ENCODE measurements at places on chromosomes 1 and 21.

DNA sequence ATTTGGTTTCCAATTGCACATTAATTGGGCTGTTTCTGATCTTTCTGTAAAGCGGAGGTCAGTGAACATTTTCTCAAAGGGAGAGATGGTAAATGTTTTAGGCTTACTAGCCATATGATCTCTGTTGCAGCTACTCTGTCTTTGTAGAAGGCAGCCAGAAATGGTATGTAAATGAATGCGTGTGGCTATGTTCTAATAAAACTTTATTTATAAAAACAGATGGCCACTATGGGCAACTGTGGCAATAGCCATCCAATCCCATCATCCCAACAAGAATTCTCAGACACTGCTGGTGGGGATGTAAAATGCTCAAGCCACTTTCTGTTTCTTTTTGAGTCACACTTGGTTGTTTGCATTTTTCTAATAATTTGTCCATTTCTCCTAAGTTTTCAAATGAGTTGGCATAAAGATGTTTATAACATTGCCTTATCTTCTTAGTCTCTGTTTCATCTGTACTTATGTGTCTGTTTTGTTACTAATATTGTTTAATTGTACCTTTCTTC, 448.8 kb upstream of the VAMP3 start:
- peak; percentile 35 for DNase-seq

DNA sequence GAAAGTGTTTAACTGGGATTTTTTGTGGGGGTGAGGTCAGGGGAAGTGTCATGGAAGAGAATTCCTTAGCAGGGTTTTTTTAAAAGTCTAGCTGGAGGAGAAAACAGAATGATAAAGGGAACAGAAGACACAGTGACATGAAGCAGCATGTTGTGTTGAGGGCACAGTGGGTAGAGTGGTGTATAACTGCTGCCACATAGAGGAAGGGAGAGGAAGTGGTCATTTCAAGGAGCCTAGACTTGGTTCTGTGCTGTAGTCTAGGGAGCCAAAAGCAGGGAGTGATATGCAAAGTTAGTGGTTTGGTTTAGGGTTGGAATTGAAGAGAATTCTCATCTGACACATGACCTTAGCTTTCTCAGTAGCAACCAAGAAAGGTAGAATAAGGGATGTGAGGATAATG, 10.2 kb downstream of the EEIG2 start:
- DNase-seq: peak; percentile 46

- DNase-seq: no peak
Measured at GRCh38 chr1:157562515-157562914, 10.2 kb upstream of the FCRL5 start.

GRCh38 chr1:177569476-177569875, 398.7 kb downstream of the BRINP2 start:
- DNase-seq: peak; percentile 2

DNA sequence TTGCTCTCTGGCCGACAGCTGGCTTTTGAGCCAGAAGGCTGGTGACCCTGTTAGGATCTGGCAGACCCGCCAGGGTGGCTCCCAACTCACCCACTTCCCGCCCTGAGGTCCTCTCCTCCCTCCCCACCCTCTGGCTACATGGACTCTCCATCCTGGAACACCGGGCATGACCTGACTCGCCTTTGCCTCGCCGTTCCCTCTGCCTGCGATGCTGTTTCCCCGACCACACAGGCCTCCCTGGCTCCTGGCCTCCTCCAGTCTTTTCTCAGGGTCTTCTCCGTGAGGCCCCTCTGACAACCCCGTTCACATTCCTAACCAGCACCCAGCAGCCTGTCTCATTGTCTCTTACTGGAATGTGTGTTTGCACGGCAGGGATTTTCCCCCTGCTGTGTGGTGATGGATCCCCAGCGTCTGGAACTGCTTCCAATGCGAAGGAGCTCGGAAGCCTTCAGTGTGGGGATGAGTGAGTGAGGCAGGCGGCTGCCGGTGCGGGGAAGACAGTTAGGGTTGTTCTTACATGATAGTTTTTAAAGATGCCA, 46.0 kb upstream of the POFUT2 start:
- peak; percentile 51 for DNase-seq

DNA sequence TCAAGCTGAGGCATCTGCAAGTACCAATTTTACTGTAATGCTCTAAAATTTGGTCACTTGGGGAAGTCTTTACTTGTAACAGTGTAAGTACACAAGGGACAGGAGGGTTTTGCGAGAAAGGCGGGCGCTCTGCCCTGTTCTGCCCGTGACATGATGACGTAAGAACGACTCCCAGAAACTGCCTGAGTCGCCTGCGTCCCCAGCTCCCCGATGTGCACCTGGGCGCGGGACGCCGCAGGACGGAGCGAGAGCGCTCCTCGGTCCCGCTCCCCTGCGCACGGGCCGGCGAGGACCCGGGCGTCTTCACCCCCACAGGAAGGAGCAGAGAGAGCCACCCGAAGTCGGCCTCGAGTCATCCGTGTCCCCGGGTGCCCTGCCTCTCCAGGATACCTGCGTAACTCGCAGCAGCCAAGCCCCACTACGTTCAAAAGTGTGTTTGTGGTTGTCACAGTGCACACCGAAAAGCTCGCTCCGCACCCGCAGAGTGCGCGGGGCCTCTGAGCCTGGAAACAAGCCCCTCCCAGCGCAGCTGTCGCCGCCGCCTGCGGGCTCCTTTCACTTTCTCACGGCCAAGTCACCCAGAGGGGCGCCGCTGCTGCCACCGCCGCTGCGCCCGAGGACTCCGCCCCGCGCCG, 3.3 kb upstream of the ZBTB18 start:
- DNase-seq: no peak

GRCh38 chr1:21913258-21913657, 23.9 kb downstream of the HSPG2 start:
- no peak for DNase-seq

DNA sequence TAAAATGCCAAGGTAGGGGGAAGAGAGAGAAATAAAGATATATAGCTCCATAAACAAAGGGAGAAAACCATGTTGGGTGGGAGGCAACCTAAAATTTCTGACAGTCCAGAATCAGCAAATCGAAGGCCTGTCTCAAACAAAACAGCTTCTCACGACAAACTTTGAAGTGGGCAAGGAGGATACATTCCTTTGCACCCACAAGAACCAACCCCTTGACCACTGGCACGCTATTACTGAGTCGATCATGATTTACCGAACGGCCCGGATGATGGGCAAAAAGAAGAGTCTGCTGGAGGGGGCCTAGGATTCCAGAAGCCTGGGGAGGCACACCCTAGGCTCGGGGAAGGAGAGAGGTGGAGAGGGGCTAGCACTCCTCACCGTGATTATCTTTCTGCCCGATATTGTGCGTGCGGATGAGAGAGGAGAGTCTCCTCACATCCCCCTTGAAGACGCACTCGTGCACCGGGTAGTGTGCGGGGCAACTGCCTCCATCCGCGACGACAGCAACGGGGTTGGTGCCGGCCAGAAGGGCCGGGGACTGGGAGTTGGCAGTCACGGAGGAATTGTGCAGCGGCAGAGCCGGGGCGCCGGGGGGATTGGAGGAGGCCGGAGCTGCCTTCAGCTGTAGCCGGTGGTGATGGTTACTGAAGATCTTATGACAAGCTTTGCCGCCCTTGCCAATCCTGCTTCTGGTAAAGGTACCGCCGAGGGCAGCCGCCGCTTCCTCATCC, 756 bp downstream of the ANKRD13C start:
- DNase-seq: peak; percentile 71

GRCh38 chr1:203046984-203047630, 20.8 kb downstream of the PPFIA4 start:
- peak; percentile 85 for DNase-seq

GRCh38 chr1:203299169-203299568, 6.2 kb upstream of the BTG2 start:
- DNase-seq: no peak

GRCh38 chr1:220426989-220427388, 100.9 kb upstream of the MARK1 start:
- no peak for DNase-seq

DNA sequence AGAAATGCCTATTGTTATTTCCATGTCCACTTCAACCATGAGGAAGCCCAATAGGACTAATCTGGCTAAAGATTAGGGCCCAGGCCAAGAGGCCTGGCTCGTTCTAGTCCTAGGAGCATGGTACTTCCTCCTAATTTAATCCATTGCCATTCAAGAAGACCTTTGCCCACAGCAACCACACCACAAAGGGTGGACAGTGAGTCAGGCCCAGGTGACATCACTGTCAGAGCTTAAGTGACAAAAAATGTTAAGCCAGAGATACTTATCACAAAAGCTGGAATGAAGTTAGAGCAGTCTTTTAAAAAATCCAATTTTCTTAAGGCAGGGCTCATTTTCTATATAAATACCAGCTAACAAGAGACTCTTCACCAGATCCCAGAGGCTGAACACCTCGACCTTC, at the start of gene SPRR3:
Gene SPRR3, plus strand, starts transcription at position 368 of the 400 bp plus-strand sequence. CDS start 1,272 bp downstream, outside the sequence.
- DNase-seq: no peak

DNA sequence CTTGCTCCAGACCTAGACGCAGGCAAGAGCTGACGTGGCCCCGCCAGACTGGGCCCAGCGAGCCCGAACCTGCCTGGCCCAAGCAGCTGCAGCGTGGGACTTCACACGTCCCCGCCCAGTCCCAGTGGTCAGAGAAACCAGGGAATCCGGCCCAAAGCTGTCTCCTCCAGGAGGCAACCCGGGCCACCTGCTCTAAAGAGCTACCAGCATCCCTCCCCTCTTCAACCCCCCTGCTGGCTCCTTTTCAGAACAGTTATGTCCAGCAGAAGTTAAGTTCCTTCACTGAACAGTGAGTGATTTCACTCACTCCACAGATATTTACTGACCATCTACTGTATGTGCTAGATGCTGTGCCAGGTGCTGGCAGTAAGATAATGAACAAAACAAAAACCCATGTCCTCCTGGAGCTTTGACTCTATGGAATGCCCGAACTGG, 2.1 kb upstream of the EFNA1 start:
- no peak for DNase-seq

GRCh38 chr1:180560200-180560867, 1.6 kb downstream of the OVAAL start:
- peak; percentile 31 for DNase-seq

DNA sequence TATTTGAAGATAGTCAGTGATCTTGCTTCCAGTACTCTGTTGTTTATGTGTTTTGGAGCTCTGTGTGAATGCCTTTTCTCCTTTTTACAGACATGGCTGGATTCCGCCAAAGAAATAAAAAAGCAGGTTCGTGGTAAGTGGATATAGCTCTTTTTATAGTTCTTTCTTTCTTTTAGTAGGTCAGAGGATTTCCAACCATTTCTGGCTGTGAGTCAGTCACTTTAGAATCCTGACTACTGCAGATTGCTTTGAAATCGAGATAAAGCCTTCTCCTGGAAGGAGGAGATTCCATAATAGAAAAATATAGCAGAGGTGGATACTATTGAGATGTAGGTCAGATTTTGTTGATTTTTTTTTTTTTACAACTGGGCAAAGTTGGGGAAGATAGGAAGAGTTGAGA, 97.4 kb downstream of the EPB41 start:
- no peak for DNase-seq

DNA sequence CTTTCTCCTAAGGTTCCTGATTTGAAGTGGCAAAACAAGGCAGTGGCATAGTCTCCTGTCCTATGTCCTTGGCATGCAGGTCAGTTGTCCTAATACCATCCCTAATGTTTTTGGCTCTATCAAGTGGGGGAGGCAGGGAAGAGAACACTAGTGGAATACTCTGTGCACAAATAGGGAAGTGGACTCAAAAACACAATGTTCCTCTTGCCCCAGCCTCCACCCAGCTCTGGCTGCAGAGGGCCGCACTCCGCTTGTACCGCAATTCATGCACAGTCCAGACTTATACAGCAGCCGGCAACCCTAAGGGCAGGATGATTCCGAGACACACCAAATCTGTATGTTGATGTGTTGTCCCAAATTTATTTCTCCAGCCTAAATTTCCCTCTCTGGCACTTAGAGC, 14.5 kb downstream of the PLEKHO1 start:
- DNase-seq: no peak

DNA sequence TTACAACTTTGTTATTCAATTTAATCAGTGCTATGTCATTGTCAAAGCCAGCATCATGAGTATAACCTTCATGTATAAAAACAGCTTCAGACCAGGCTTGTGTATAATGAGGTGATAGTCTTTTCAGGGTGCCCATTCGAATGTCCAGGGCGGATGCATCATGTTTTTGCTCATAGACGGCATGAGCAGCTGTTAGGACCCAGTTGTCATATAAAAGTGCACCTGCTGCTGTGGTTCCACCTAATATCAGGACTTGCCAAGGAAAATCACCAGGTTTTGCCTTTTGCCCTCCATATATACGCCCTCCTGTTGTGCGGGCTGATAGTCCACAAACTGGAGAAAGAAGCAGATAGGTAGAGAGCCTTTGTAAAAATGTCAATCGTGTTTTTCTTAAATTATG, 14.9 kb downstream of the TARDBP start:
- DNase-seq: no peak

GRCh38 chr1:218693599-218693998, 348.5 kb downstream of the TGFB2 start:
- no peak for DNase-seq

DNA sequence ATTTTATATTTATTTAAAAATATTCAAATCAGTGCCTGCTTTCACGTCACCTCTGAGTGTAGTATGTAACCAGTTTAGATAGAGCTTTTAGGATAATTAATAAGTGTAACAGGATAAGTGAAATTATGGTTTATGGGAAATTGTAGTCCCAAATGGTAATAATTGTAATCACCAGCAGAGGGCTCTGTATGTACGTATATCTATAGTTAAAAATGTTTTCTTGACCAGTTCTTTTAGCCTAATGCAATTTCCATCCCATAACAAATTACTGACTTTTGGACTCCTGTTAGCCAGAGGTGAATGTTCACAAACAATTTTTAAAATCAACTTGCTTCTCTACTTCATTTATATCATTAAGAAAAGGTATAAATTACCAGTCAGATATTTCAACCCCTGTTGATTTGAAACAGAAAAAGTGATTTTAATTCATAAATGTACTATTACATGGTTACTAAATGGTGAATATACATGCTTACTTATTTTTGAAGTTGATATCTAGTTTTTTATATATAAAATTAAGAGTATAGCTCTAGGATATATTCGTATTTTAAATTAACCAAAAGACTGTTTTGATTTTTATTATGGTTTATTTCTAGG, 25.3 kb downstream of the SLC30A7 start:
- DNase-seq: peak; percentile 66

All from EH (cell line).